ENCODE measurements at places on chromosomes 1 and 21.

GRCh38 chr1:211915924-211916323 lies 85.4 kb upstream of the LPGAT1 start:
- no peak for DNase-seq

- DNase-seq: no peak
Measured at GRCh38 chr1:202112859-202113689, 9.6 kb upstream of the GPR37L1 start.

DNA sequence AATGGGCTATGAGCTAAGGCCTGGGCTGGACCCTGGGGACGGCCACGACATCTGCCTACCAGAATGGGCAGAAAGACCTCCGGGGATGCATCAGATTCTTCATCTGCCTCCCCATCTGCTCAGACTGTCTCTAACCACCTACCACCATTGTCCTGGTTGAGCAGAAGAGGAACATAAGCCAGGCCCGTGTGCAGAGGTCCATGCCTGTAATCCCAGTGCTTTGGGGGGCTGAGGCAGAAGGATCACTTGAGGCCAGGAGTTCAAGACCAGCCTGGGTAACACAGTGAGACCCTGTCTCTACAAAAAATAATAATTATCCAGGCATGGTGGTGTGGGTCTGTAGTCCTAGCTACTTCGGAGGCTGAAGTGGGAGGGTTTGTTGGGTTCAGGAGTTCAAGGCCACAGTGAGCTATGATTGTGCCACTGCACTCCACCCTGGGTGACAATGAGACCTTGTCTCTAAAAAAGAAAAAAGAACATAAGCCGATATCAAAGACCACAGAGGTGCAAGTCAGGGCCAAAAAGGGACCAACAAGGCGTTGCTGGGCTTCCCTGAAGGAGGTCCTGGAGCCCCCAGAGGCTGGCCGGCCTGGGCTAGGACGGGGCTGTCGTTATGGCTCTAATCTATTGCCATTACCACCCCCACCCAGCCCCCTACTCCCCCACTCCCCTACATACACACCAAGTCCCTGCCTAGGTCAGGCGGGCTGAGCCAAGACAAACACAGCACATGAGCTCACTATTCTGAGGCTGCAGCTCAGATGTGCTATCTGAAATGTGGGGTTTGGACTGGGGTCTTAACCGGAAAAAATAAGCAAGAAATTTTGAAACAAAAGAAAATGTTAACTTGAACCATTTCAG lies 239.2 kb upstream of the RAB4A start:
- DNase-seq: no peak

GRCh38 chr21:23374155-23374554 lies 2233.1 kb downstream of the MRPL39 start:
- DNase-seq: no peak

GRCh38 chr21:27586986-27587385 lies 620.1 kb upstream of the ADAMTS5 start:
- DNase-seq: no peak

- DNase-seq: no peak
Measured at GRCh38 chr1:59427784-59428183, 130.9 kb downstream of the FGGY start.

DNA sequence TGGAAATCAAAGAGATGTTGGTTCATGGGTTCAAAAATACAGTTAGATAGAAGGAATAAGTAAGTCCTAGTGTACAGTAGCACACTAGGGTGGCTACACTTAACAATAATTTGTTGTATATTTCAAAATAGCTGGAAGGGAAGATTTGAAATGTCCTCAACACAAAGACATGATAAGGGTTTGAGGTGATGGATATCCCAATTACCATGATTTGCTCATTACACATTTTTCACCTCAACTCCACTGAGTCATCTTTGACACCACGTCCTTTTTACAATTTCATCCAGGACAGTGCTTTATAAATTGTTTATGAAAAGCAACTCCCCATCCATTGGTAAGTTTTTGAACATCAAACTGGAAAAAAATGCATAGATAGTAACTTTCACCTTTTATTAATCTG lies 208.3 kb downstream of the ZC3H11B start:
- no peak for DNase-seq

GRCh38 chr1:183632114-183632513 lies 3.5 kb downstream of the ARPC5 start:
- no peak for DNase-seq

DNA sequence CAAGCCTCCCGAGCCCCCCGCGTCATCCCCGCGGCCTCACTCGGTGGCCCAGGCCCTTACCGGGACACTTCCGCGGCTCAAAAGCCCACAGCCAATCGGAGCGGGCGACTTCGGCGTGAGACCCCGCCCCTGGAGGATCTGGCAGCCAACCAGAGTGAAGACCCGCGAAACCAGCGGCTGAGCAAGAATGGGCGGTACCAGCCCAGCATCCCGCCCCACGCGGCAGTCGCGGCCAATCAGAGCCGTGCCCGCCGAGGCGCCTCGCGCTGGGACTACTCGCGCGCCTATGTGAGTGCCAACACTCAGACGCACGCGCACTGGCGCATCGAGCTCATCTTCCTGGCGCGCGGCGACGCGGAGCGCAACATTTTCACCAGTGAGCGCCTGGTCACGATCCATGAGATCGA lies 22.5 kb downstream of the DISP3 start:
- DNase-seq: no peak

DNA sequence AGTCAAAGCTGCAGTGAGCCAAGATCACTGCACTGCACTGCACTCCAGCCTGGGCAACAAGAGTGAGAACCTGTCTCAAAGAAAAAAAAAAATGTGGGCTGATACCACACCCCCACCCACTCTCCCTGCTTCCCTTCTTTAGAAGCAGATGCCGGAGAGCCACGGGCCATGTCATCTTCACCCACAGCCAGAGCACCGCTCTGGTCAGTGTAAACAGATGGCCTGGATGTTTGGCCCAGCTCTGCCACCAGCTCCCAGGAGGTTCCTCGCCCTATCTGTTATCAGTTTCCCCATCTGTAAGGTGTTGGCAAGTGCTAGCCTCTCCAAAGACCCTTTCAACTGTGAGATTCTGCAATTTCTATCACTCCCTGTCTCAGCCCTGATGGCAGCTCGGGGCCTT lies 11.9 kb upstream of the ADGRB2 start:
- no peak for DNase-seq

GRCh38 chr1:154791292-154792166 lies 78.6 kb downstream of the KCNN3 start:
- DNase-seq: peak; percentile 27

DNA sequence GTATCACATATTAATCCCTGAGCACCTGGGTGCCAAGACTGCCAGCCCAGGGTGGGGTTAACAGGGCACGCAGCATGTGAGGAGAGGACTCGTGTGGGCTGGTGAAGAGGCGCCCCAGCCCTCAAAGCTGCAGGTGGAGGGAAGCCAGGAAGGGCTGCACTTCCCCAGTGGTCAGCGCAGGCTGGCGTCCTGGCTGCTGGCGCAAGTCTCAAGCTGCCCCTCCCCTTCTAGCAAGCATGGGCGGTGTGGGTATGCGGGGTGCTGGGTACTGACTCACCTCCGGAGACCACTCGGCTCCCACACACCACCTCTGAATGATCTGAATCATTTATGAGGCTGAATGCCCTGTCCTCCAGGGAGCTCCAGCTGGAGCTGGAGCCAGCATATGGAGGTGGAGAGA lies 44.0 kb downstream of the EIF2D start:
- no peak for DNase-seq

DNA sequence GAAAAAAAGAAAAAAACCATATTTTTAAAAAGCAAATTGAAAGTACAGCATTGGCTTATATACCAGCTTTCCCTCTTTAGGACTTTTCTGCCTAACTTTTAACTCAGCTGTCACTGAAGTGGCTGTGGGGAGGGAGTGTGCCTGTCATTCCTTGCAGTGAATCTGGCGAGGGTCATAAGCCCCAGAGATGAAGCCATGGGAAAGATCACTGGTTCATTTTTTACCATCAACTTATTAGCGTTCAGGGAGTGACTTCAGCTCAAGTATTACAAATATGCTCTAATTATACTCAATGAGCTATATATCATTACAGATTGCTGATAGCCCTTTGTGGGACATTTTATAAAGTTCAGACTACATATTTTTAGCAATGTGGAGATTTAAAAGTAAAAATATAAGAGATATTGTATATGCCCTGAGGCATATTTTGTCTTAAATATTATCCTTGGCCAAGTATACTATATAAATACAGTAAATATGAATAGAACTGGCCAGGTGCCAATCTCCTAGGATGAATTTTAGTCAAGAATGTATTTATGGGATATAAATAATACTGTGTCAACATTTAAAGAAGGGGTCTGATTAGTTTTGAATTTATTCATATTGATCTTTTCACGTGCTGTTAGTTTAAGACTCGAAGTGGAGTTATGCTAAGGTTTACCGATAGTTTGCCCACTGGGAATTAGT lies 4.4 kb downstream of the TGFB2 start:
- no peak for DNase-seq

DNA sequence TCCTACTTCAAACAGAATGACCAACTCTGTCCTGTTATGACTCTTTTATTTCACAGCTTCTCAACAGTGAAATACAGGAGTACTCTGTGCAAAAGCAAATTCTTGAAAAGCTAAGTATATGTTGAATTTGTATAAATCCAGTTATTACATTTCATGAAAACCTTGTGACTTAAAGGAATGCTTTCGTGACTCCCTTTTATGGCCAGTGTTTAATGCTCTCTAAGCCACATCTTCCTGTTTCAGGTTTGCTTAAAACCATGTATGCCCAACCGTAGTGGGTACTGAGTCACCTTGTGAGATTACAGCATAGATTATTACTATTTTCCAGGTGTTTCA lies 40.2 kb upstream of the KIF1B start:
- DNase-seq: no peak

DNA sequence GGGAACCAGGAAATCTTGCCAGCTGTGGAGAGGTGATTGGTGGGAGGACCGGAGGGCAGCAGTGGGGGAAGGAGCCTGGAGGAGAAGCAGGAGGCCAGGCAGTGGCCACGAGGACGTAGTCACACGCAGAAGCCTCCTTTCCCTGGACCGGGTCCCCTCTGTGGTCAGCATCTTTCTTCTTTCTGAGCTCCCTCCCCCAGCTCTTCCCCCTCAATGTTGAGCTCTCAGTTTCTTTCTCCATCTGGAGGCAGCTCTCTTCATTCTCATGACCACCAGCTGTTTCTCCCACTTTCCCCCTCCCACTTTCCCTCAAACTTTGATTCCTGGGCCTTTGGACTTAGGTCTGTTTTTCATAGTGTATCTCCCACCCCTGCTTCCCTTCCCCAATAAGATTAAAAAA lies 18.3 kb downstream of the KIRREL1 start:
- no peak for DNase-seq

GRCh38 chr1:212139526-212140135 lies 104.1 kb downstream of the DTL start:
- DNase-seq: no peak

- DNase-seq: no peak
Measured at GRCh38 chr21:44829507-44830092, 11.7 kb upstream of the SUMO3 start.

GRCh38 chr1:158932171-158932570 lies 819 bp downstream of the PYHIN1 start:
- DNase-seq: no peak

DNA sequence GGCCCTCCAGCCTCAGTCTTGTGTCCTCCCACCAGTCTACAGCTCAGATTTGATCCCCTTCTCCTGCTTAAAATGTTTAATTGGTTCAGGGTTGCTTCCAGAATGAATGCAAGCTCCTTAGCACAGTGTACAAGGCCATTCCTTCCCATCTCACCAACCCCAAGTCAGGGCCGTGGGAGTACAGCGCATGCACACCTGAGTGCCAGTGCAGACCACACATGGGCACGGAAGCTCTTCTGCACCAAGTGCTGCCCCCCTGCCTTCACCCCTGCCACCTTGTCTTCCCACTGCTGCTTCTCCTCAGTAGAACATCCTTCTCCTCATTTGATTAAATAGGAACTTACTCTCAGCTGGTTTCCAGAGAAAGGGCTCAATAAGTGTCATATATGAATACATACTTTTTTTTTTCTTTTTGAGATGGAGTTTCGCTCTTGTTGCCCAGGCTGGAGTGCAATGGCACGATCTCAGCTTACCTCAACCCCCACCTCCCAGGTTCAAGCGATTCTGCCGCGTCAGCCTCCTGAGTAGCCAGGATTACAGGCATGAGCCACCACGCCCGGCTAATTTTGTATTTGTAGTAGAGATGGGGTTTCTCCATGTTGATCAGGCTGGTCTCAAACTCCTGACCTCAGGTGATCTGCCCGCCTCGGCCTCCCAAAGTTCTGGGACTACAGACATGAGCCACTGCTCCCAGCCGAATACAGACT lies 9.3 kb downstream of the PMF1 start:
- DNase-seq: no peak

GRCh38 chr1:167620002-167620401 lies 10.0 kb upstream of the RCSD1 start:
- DNase-seq: no peak

DNA sequence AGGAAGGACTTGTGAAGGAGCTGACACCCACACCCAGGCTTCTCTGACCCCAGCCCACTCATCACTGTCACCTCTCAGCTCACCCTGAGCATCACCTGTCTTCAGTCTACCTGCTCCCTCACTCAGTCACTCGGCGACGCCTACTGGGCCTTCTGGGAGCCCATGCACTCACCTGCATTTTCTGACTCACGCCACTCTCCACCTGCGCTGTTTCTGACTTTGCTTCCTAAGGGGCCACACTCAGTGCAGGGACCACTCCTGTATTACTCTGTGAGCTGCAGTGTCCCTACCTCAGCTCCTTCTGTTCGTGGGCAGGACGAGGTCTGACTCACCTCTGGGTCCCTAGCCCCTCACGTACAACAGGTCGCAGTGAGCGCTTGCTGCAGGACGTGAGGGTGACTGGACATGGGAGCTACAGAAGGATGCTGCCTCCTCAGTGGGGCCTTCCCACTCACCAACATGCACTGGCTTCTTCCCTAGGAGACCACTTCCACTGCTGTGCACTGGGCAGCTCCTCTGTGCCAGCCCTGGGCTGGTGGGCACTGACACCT lies 102.3 kb downstream of the GLIS1 start:
- no peak for DNase-seq

GRCh38 chr1:91830242-91831131 lies 55.5 kb downstream of the TGFBR3 start:
- no peak for DNase-seq

DNA sequence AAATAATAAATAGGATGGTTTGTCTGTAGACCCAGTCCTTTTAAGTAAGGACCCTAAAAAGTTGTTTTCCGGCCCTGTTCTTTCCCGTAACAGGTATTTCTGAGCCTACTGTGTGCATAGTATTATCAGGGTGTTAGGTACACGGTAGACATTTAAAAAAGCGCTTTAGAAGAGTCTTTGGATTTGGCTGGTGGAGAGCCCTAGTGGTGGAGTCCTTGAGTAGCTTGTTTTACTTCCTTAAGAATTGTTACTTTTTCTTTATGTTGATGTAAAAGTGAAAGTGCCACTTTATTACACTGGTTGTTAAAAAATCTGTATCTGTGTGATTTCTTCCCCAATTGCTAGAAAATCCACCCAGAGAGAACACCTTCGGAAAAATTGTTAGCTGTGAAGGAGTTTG lies 36.8 kb downstream of the SMYD2 start:
- no peak for DNase-seq

- peak; percentile 83 for DNase-seq
Measured at GRCh38 chr1:183633676-183634343, 1.8 kb downstream of the ARPC5 start.
